Stimulated activated CD4-positive, alpha-beta T cell treated with anti-CD3 and anti-CD28 coated beads, Interleukin-12 subunit alpha, Interleukin-12 subunit beta, amount 100 ng/mL, for 4 hours (primary cell): ENCODE measurements at places on chromosomes 2 and 18.
A peak's percentile ranks its signal among the peaks of the same experiment; 100 is the strongest.

GRCh38 chr2:6986301-6986911 is 69.2 kb downstream of the RNF144A start:
- DNase-seq, result no peak

DNA sequence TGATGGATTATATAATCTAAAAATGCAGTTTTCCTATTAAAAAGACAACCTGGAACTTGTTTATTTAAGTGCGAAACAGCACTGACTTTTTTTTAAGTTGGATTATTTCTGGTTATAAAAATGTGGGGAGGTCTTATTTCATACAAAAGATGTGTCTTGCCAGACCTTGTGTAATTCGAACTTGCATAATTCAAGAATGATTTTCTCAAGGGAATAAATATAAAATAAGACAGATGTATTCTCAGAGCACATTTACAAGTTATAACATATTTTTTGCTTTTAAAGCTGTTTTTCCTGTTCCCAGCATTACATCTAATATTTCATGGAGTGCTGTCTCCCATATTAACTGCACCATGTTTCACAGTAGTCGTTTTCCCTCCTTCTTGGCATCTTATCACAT is 263.1 kb downstream of the CDH20 start:
- DNase-seq, result no peak

DNA sequence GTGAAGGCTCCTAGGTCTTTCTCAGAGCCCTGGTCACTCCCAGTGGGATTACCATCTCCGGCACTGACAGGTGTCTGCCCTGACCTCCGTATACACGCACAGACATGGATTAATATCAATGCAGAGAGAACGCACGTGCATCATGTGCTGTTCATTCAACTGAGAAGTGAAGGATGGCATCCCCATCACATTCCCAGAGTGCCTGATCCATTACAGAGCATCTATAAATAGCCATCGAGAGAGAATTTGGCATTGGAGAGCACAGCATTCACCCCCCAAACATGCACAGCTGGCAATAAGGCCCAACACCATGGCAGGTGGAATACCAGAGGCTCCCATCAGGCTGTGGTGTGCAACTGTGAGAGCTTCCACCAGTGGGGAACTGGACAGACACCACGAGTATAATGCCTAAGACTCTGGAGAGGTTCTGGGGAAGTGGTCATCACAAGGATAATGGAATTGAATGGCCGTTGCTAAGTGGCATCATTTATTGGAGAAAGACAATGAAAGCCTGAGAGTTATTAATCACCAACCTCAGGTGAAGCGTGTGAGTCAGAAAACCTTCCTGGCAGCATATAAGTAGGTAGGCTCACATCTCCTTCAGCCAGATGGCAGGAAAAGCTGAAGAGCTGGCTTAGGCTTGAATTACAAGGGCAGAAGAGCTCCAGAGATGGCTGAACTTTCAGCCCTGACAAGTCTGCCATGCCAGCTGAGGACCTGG is 244.5 kb upstream of the ID2 start:
- DNase-seq, result no peak

DNA sequence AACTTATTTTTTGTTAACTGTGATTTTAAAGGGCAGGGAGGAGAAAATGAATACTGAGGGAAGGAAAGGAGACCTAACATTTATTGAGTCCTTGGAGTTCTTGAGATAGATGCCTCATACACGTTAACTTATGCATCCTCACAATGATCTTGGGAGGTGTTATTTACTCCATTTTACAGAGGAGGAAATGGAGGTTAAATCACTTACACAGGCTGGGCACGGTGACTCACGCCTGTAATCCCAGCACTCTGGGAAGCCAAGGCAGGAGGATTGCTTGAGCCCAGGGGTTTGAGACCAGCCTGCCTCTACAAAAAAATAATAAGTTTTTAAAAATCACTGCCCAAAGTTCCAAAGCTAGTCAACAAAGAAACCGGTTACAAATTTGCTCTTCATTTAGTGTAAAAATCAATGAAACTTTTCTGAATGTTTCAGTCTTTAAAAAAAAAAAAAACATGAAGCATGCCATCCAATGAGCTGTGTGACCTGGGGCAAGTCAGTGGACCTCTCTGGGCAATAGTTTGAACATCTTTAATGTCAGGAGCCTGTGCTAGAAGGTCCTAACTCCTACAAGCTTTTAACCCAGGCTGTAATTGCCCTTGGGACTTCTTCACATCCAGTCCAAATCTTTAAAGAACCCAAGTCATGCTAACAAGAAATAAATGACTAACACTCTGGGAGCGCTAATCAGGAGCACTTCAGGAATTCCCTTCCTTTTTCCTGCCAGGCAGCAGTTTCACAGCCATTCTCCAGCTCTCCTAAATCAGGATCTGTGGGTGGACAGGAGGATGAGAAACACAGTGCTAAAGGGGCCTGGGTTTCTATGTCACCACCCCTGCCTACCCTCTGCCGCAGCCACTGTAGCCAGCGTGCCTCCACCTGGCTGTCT is 176.4 kb downstream of the TMEM247 start:
- DNase-seq, result no peak

DNA sequence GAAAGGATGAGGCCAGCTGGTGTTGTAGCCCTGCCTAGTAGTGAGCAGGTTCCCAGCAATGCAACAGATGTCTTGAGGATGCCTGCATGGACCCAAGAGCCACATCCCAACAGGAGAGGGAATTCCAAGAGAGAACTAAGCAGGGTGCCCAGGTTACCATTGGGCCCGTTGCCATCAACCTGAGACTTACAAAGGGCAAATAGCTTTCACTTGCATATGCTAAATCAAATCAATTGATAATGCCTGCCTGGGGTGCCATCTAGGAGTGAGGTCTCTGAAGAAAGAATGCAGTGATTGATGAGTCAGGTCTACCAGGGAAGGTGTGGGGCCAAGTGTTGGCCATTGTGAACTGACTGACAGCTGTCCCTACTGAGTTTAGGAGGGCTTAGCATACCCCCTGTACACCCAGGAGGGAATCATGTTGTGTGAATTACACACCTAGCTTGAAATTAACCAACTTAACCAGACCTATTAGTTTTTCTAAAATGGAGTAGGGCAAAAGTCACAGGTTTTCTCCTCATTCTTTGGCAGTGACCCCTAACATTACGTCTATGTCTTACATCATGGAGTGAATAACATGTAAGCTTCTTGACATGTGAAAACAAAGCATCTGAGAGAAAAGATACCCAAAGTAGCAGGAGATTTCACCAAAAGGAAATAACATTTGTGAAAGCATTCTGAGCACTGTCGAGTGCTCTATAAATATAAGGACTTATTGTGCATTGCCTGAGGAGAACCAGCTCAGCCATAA is 32.3 kb downstream of the FHOD3 start:
- no peak for DNase-seq

- no peak for DNase-seq
These were observed 261.9 kb upstream of the SIX3 start for GRCh38 chr2:44679584-44679983.

- DNase-seq, result no peak
These were observed 123.3 kb upstream of the DLGAP1 start for GRCh38 chr18:4578449-4578848.

GRCh38 chr2:72649810-72650209 is 176.0 kb downstream of the EXOC6B start:
- DNase-seq, result no peak

- DNase-seq, result no peak
These were observed 25.7 kb downstream of the SULT1C4 start for GRCh38 chr2:108403494-108403893.

DNA sequence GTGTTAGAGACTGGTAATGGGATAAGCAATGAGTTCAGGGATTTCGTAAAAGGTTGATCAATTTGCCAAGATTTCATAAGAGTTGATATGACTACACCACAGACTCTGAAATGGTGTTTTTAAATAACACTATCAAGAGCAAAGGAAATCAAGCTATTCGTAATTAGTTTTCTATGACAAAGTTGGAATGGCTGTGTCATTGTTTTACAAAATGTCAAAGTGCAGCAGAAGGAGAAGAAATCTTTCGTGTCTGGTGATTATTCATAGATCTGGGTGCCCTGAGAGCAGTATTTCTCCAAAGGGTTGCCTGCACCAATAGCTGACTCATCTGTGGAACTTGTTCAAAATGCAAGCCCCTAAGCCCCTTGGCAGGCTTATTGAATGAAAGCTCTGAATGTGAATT is 70.1 kb downstream of the NABP1 start:
- no peak for DNase-seq

DNA sequence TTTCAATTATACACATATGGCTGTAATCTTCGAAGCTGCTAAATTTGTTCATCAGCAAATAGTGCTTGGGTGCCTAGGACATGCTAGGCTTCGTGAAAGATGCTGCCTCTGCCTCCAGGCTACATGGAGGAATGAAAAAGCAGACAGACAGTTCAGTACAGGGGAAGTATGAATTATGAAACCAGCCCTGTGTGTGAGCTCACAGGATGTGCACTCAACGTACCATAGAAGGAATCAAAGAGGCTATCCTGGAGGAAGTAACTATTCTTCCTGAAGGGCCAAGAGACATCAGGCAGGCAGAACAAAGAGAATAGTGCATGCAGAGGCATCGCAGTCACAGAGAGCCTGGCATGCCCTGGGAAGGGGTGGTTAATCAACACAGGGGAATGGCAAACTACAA is 61.4 kb downstream of the DYM start:
- no peak for DNase-seq

DNA sequence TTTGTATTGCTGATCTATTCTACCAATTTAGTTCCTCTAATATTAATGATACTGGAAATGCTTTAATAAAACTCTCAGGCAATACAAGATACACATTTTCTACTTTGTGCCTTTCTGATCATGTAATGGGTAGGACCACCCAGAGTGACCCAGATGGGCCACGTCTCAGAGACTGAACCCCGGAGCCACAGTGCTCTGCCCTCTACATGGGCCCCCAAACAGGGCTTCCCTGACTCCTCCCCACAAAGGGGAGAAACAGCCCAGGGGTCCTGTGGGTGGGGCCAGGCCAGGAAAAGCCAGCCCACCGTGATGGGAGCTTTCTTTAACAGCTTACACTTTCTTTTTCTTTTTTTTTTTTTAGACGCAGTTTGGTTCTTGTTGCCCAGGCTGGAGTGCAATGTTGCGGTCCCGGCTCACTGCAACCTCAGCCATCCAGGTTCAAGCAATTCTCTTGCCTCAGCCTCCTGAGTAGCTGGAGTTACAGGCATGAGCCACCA is 18.4 kb downstream of the HDAC4 start:
- no peak for DNase-seq

DNA sequence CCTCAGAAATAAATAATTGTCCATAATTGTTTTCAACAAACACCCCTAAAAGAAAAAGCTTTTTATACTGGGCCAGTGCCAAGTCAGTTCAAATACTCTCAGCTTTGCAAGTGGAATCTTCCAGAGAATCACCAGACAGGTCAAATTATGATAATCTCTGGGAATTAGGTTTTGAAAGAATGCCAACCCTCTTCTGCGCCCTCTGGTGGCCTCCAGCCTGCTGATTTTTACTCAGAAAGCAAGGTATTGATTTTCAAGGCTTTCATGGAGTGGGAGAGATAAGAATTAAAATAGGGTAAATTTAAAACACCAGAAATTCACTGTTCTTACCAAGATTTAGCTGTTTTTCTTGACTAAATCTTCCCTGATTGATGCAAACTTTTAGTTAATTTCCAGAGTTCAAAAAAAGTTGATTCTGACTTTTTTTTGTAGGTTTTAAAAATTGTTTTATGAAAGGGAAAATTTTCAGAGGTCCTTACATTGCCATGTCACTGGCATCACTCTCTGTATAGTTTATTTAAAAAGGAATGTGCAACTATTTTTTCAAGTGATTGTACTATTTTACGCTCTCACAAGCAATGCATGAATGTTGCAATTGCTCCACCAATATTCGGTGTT is 282.9 kb upstream of the TNP1 start:
- peak; percentile 4 for DNase-seq

GRCh38 chr2:177445200-177445599 is 52.6 kb downstream of the AGPS start:
- DNase-seq, result no peak

DNA sequence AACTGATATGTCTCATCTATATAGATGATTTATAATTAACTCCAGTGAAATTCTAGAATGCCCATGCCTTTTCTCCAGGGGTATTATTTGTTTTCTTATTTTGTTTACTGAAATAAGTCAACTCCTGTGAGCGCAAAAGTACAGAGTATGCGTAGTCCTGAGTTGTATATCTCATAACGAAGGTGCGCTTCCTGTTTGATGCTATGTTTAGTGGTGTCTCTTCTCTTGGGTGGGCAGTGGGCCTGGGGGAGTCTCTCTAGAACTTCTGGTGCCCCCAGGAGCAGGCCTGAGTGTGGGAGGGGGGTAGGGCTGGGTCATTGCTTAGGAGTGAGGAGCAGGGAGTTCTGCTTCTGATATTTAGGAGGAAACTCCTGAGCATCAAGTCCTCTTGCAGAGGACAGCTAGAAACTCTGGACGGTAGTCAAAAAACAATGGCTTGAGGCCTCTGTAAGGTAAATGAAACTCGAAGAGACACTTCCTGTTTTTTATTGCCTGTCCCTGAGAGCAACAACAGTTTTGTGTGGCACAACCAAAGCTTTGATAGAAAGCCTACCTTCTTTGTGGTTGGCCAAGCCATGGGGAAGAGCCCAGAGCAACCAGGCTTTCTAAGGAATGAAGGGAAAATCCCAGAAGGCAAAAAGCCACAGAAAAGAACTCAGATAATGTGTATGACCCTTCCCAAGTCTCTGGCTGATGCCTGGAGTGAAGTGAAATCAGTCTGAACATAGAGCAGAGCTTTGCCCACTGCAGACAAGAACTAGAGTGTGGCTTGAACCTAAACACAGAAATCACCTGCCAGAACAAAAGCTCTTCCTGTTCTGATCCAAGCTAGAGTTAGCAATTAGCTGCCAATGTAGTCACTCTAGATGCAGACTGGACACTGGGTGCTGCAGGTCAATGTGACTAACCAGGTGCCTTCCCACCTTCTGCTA is 8.5 kb upstream of the SP140L start:
- no peak for DNase-seq

DNA sequence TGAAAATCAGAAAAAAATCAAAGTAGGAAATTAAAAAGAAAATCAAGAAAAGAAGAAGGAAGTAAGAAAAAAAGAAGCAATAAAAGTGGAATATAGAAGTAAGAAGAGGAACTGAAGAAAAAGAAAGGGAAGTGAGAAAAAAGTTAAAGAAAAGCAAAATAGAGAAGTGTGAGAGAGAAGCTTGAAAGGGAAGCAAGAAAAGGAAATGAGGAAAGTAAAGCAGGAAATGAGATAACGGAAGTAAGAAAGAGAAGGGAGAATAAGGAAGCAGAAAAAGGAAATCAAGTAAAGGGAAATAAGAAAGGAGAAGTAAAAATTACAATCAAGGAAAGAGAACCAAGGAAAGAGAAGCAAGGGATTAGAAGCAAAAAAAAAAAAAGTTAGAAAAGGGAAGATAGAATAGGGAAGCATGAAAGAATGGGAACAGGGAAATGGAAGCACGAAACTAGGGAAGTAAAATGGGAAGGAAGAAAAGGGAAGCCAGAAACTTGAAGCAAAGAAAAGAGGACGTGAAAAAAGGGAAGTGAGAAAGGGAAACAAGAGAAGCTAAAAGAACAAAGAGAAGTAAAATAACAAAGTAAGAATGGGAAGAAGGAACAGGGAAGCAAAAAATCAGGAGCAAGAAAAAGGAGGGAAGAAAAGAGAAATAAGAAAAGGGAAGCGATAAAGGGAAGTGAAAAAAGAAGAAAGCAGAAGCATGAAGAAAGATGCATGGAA is 243.3 kb upstream of the NCKAP5 start:
- no peak for DNase-seq
